ENCODE measurements at places on chromosomes 13 and 19. TPM values are rescaled to one million over a fixed set of nuclear protein-coding genes. Genes with fewer than 3 reads are reported as not detected.

FFAR3 gene
- total RNA-seq: not detected

DNA sequence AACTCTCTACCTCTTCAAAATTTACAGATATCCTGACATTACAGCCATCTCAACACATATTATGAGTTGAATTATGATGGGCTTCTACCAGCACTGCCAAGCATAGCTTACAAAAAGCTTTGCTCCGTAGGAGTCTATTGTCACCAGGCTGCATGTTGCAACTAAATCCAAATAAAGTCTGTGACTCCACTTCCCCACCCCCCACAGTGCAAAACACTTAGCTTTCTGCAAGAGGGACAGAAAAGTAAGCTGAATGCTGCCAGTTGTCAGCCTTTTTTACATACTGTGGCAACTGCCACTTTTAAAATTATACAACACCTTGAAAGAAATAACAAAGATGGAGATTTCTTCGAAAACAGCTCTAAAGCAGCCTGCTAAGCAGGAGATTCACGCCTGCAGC lies 189.1 kb downstream of the FGF14 start:
- no peaks in the 10 kb centered on the region for H3K36me3 ChIP-seq
- no peaks in the 10 kb centered on the region for H3K27me3 ChIP-seq
- DNase-seq: no peak
- H3K4me3 ChIP-seq: no peak overlapping the region
- no peak overlapping the region for H3K27ac ChIP-seq

GRCh38 chr13:50629966-50630365 lies 213.5 kb downstream of the DLEU7 start:
- H3K4me3 ChIP-seq: no peak overlapping the region
- DNase-seq: no peak
- H3K27ac ChIP-seq: no peak overlapping the region
- no peaks in the 10 kb centered on the region for H3K36me3 ChIP-seq
- no peaks in the 10 kb centered on the region for H3K27me3 ChIP-seq

DNA sequence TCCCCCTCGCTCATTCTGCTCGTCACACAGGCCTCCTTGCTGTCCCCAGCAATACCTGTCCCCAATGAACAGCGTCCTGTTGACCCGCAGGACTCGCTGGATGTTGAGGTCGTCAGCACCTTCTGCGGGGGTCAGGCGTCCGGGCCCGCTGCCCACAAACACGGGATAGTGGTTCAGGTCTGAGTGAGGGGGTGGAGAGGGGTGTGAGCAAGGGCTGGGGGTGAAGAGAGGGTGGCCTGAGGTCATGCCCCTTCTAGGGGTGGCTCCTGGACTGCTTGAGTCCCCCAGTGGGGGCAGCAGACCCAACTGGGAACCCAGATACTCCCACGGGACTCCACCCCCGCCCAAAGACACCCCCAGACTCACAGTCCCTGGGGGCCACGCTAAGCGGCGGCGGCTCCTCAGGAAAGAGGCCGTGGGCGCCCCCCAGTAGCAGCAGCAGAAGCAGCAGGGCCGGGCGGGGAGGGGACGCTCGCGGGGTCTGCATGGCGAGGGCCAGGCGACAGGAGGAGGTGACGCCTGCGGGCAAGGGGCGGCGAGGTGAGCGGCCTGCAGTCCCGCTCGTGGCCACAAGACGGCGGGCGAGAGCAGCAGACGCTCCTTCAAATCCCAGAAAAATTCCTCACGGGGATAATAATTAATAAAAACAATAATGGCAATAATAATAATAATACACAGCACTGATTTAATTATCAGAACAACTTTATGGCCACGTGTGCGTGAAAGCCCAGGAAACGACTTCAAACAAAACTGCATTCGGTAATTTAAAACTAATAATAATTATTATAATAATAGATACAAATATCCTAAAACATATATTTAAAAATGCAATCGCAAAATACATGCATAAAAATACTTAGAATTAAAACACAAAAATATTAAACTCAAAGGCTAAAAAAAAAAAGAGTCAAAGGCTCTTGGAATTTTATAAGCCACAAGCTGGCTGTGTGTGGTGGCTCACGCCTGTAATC lies 1.2 kb downstream of the SEMA6B start:
- no peak overlapping the region for H3K27ac ChIP-seq
- no peaks in the 10 kb centered on the region for H3K27me3 ChIP-seq
- H3K4me3 ChIP-seq: no peak overlapping the region
- H3K36me3 ChIP-seq: no peaks in the 10 kb centered on the region
- DNase-seq: peak; percentile 96
- no peaks in the 10 kb centered on the region for H3K4me1 ChIP-seq

KIR2DL3 gene
- not detected for total RNA-seq

GRCh38 chr19:34480491-34480890 lies 1.1 kb upstream of the WTIP start:
- no peak for DNase-seq
- H3K36me3 ChIP-seq: no peaks in the 10 kb centered on the region
- H3K27me3 ChIP-seq: no peaks in the 10 kb centered on the region
- no peak overlapping the region for H3K27ac ChIP-seq

UBE2L5 gene
- 0.59 TPM for total RNA-seq

GRCh38 chr19:37698216-37698615 lies 21.3 kb downstream of the ZNF607 start:
- H3K4me1 ChIP-seq: no peaks in the 10 kb centered on the region
- no peak for DNase-seq
- peaks cover 16% of the 10 kb centered on the region for H3K36me3 ChIP-seq
- no peak overlapping the region for H3K27ac ChIP-seq
- H3K4me3 ChIP-seq: no peak overlapping the region
- no peaks in the 10 kb centered on the region for H3K27me3 ChIP-seq

GRCh38 chr13:107866032-107866940 lies 349.1 kb downstream of the LIG4 start:
- H3K4me1 ChIP-seq: no peaks in the 10 kb centered on the region
- peak overlapping the region; percentile 81 for H3K4me3 ChIP-seq
- peaks cover 3% of the 10 kb centered on the region for H3K27me3 ChIP-seq
- H3K27ac ChIP-seq: no peak overlapping the region
- peak; percentile 93 for DNase-seq

LIM2 gene
- not detected for total RNA-seq

ERF gene
- 44.8 TPM for total RNA-seq

DNA sequence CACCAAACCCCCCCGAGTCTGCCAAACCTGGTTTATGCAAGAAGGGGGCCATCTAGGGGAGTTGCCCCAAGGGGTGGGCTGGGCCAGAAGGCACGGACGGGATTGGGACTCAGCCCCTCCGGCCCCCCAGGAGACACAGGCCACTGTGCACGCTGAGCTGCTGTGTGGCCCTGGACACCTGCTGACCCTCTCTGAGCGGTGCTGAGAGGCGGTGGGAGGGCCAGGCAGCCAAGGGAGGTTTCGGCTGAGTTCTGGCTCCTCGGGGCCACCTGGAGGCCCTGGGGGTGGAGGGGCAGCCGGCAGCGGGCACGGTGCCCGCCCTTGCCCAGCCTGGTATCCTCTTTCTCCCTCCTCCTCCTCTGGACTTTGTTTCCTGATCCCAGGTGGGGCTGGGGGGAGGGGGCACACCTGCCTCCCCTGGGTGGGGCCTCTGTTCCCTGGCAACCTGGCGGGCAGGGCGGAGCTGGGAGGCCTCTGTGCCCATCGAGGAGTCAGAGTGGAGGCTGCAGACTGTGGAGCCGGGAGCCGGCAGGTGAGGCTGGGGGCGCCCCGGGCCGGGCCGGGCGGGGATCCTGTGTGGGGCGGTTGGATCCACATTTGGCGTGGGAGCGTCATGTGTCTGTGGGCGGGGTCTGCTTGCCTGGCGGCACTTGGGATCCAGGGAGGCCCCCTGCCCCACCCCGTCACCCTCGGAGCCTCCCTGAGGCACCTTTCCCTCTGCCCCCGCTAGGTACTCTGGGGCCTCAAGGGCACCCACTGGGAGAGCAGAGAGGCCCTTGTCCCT lies at the start of gene MISP:
TSS of gene MISP (plus strand) at position 473 of the 784 bp plus-strand sequence. CDS start 5,835 bp downstream, outside the sequence.
- H3K36me3 ChIP-seq: no peaks in the 10 kb centered on the region
- H3K27ac ChIP-seq: peak within 1 kb of the TSS; percentile 92
- H3K4me3 ChIP-seq: no peak within 1 kb of the TSS
- peaks cover 21% of the 10 kb centered on the region for H3K4me1 ChIP-seq
- H3K27me3 ChIP-seq: no peaks in the 10 kb centered on the region
- DNase-seq: no peak

- no peaks in the 10 kb centered on the region for H3K27me3 ChIP-seq
- DNase-seq: no peak
- no peak within 1 kb of the TSS for H3K4me3 ChIP-seq
- H3K27ac ChIP-seq: no peak within 1 kb of the TSS
Observed at GRCh38 chr19:41796362-41796761, at the start of gene CEACAM3. Gene CEACAM3, plus strand, starts transcription at chr19:41796587. Its CDS starts 91 bp downstream, at chr19:41796678.
